ENCODE measurements at places on chromosomes 7 and 10.
A peak's percentile ranks its signal among the peaks of the same experiment; 100 is the strongest.

- DNase-seq: no peak
Observed at GRCh38 chr10:89954787-89955566, 253.6 kb downstream of the KIF20B start.

DNA sequence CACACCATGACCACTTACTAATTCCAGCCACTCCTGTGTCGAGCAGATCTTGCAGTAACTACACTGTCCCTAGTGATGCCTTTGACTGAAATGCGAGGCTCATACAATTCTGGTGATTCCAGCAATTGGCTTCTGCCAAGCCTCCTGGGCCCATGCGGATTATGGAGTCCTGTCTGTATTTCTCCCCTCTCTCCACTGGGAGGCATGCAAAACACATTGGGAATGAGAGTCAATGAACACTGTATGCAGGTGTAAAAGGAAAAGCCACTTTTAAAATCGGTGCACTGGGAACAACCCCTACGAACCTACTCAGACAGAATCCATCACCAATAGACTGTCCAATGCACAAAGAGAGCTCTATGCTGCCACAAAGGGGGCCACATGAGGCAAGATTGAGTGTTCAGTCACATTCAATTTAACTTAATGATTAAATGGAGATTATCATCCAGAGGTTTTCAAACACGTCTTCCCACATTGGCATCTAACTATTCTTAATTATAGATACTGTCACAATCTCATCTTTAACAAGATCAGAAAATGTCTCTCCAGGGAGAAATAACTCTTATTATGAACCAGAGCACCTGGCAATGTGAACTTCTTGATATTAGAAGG lies 550.6 kb downstream of the GLRX3 start:
- DNase-seq: no peak

- DNase-seq: no peak
Observed at GRCh38 chr7:79622781-79623180, 169.3 kb upstream of the MAGI2 start.

- no peak for DNase-seq
Observed at GRCh38 chr10:109875828-109876821, 47.2 kb downstream of the XPNPEP1 start.

- DNase-seq: peak; percentile 50
Observed at GRCh38 chr10:6279540-6280267, 77.0 kb downstream of the PFKFB3 start.

DNA sequence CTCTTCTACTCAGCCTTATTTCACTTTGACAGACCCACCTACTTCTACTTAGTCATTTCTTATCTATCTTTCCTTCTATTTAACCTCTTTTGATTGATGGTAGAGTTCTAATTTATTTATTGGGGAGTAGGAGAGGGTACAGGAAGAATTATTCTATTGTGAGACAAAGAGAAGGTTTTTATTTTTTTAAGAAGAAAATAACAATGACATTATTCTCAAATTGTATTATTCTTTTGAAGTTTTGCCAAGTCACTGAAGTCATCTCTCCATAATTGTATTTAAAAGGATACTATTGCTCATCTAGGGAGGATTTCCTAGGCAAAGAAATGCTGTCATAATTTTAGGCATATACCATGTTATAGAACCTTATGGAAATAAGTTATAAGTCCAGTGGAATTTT lies 52.7 kb downstream of the ITGB8 start:
- DNase-seq: no peak

GRCh38 chr7:135232720-135233119 lies 918 bp upstream of the STRA8 start:
- DNase-seq: no peak

DNA sequence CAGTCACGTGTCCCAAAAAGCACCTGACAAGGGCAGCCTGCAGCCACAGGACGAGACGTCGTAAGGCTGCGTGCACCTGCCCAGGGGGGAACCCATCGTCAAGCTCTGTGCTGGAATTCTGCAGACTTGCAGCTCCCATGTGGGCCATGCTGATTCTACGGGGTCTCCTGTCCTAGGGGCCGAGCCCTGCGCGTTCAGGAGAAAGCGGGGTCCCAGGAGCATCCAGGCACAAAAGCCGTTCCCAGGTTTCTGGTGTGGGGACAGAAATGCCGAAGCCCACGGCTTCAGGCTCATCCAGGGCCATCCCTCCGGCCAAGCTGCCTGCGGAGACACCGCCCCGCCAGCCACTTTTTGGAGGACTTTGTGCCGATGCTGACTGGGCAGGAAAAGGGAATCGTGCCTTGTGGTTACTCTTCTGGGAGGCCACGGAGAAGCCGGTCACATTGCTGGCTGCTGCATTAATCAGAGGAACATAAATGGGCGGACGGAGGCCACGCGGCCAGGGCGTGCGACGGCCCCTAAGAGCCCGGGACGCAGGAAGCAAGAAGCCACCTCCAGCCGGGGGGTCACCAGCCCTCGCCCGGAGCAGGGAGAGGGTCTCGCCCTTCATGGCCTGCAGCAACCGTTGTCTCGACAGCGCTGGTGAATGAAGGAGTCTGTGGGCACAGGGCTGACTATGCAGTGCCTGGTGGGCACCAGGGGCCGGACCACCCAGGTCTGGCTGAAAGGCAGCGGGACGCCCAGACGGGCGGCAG lies 62.6 kb upstream of the PDGFA start:
- no peak for DNase-seq

- DNase-seq: no peak
Observed at GRCh38 chr10:43870968-43871439, 222.3 kb upstream of the ZNF32 start.

- no peak for DNase-seq
Observed at GRCh38 chr7:128915841-128916642, 5.5 kb upstream of the KCP start.

DNA sequence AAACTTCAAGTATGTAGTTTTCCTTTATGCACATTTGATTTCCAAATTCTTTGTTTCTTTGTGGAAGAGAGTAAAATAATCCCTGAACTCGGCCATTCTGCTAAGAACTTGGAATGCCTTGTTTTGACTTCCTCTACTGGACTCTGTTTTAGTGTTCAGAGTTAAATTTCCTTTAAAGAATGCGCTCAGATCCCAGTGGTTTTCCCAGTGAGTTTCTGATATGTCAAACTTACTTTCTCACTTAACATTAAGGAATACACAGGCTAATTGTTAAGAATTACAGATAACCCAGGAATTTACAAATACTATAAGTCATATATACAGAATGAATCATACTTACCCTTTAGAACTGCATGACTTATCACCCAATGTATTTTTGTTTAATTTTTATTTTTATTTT lies 1067.6 kb upstream of the CELF2 start:
- DNase-seq: no peak

- no peak for DNase-seq
Observed at GRCh38 chr10:8075282-8076260, 21.1 kb downstream of the GATA3 start.

- DNase-seq: no peak
Observed at GRCh38 chr7:159108941-159109652, 35.6 kb downstream of the VIPR2 start.

DNA sequence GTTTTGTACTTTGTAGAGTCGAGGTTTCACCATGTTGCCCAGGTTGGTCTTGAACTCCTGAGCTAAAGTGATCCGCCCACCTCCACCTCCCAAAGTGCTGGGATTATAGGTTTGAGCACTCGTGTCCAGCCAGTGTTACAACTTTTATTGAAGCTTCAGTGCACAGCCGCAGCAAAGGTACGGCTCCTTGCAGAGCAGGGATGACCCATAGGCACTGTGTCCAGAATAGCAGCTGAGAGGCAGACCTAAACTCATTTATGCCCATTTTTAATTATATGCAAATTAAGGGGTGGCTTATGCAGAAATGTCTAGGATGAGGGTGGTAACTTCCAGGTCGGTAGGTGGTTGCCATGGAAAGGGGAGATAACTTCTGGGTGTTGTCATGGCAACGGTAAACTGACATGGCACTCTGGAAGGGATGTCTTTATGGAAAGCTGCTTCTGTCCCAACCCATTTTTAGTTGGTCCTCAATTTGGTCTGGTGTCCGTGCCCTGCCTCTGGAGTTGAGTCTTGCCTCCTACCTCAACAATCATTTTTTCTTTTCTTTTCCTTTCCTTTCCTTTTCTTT lies 22.7 kb downstream of the NYAP1 start:
- no peak for DNase-seq

GRCh38 chr7:50718876-50719275 lies 63.8 kb downstream of the GRB10 start:
- no peak for DNase-seq

DNA sequence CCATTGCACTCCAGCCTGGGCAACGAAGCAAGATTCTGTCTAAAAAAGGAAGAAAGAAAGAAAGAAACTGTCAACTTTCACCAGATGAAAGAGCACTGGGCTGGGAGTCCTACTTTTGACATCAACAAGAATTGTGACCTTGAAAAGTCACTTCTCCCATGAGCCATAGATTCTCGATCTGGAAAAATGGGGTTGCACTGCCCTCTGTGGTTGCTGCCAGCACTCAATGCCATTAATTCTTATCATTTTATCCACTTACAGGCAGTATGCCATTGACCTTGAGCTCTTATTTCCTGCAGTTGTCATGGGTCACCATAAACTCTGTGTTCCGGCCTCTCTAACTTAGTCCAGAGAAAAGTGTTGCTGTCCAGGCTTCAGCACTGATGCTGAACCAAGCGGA lies 137.2 kb downstream of the NOC3L start:
- no peak for DNase-seq

GRCh38 chr10:5406918-5407317 lies 2.3 kb upstream of the TUBAL3 start:
- no peak for DNase-seq

DNA sequence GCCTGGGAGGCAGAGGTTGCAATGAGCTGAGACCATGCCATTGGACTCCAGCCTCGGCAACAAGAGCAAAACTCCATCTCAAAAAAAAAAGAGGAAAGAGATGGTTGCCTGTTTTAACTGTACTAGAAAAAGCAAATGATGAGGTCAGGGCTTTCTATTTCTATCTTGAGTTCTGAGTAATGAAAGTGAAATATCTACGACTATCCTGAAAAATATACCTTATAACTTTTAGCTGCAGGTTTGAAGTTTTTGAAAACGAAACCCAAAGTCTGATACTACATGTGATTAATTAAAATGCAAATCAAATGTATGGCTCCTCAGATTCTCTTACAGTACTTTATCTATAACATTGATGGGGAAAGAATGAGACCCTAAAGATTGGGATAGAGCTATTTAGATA lies 636.2 kb upstream of the LRRN3 start:
- DNase-seq: no peak

DNA sequence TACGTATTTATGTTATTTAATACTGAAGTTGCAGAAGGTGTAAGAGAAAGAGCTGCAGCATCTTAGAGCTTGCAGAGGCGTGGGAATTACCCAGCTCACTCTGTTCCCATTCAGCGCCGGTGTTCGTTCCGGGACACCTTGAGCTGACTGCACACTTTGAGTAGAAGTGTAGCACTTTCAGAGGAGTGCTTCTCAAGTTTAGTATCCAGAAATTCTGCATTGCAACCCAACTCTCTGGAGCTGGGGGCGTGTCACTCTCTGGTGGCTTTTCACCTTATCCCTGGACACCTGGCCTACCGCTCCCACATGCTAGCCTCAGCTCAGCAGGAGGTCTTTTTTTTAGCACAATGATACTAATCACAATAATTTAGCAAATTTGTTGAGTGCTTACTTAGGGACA lies 66.4 kb upstream of the SHH start:
- no peak for DNase-seq

GRCh38 chr7:5494683-5495561 lies 71.3 kb upstream of the TNRC18 start:
- peak; percentile 43 for DNase-seq

DNA sequence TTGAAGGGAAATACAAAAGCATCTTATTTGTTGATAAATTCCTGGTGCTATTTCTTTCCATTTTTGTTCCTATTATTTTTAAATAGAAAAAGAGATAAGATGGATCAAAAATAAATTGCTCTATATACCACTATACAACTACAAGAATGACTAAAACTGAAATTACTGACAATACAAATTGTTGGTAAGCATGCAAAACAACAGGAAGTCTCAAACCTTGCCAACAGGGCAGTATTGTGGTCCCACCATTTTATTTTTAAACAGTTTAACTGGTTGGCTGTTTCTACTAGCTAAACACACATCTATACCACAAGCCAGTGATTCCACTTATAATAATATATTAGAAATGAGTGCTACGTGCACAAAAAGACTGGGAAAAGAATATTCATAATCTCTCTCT lies 213.0 kb downstream of the JAZF1 start:
- DNase-seq: no peak

GRCh38 chr7:85770332-85770731 lies 583.5 kb upstream of the SEMA3D start:
- peak; percentile 65 for DNase-seq

DNA sequence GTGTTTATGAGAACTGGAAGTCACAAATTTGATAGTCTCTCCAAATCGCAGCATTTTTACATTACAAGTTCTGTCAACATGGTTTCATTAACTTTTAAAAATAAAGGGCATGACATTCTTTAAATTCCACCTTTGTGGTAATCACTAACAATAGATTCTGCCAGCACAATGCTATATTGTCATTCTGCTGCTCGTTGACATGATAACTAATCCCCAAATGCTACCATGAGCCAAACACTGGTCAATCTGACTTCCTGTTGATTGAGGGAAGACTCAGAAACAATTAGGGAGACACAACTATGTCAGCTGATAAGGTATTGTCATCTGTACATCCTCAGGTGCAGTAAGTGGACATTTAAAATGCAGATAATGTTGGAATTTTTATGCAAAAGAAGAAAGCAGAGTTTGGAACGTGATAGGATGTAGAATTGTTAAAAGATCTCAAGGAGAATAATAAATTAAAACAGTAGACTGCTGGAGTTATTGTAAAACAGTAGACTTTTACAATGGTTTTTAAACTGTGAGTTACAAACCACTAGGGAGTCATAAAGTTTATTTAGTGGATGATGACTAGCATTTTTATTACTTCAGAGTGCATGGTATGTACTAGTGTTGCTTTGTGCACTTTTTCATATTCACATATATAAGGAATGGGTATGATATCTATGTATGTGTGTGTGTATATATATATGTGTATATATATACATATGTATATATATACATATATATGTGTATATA lies 126.4 kb upstream of the DKK1 start:
- DNase-seq: peak; percentile 25

DNA sequence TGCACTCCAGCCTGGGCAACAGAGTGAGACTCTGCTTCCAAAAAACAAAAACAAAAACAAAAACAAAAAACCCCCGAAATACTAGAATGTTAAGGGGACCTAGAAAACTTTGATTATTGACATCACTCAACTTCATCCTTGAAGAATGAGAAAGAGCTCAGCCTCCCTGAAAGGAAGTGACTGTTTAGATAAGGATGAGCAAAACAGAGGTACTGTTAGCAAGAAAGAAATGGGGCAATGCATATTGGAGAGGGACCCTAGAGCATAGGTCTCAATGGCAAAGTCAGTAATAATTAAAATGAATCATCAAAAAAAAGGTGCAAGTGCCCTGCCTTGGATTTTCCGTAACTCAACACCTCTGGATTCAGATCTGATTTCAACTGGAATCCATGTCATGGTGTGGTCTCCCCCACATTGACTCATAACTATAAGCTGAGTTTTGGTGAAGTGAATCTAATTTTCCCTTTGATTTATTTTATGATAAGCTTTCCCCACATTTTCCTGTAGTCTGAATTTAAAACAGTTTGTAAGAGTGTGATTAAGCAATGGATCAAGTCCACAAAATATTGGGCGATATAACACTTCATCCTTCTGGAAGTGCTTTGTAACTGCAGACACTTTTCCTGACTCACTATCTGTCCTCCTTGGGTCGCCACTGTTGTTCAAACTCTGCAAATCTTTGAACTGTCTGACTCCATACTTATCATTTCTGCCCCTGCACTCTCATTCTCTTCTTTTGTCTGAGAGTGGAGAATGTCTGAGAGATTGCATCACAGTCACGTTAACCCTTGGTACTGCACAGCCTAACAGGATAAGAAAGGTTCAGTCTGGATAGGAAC lies 224.8 kb upstream of the LYZL1 start:
- no peak for DNase-seq

All from stromal cell of bone marrow (primary cell).